Articular chondrocyte of knee joint (primary cell): ENCODE measurements at places on chromosomes 4 and X. TPM values are rescaled to one million over a fixed set of nuclear protein-coding genes. Genes with fewer than 3 reads are reported as not detected.

Gene DMRTC1B
- not detected in 2 replicates for total RNA-seq

Gene ADAMTS3
- 5.2 and 7.6 TPM in 2 replicates for total RNA-seq

Gene PKD2
- 60.5 and 73.9 TPM in 2 replicates for total RNA-seq

Gene BANK1
- total RNA-seq = 3.1 and 3.4 TPM in 2 replicates

Gene ING2
- total RNA-seq = 23.0 and 24.8 TPM in 2 replicates

Gene PCDH18
- 54.5 and 58.4 TPM in 2 replicates for total RNA-seq
